ENCODE measurements at places on chromosomes 1 and 21.

DNA sequence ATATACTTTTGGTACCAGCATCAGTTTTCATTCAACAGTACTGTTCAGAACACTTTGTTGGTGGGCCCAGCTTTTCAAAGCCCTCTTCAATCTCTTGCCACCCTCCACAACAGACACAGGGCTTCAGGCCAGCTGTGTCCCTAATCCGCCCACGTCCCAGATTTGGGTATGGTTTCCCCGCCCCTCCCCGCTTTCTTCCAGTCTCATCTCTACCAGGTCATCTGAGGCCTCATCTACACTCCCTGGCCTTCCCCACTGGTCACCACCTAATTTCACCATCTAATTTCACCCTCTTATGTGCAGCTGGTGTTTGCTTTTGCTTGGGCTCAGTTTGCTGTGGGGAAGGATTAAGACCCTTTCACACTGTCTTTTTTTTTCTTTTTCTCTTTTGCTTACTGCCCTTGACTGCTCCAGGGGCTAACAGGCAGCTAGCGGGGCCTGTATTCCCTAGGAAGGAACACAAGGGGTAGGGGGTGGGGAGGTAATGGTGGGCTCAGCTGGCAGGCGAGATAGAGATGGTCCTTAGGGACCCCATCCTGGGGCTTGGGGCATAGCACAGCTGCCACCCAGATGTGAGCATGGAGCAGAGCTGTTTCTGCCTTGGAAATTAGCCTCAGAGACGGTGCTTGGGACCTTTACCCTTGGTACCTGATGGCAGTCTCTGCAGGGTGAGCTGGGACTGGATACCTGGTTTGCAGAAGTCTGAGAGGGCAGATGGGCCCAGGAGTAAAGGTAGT is 3.8 kb upstream of the EPB41 start:
- H3K27me3 ChIP-seq = no peaks in the 10 kb centered on the region
- no peak overlapping the region for H3K4me3 ChIP-seq

GRCh38 chr1:3773572-3774275 is 1.2 kb downstream of the SMIM1 start:
- no peaks in the 10 kb centered on the region for H3K36me3 ChIP-seq
- peaks cover 9% of the 10 kb centered on the region for H3K4me1 ChIP-seq
- H3K27ac ChIP-seq = no peak overlapping the region
- H3K4me3 ChIP-seq = no peak overlapping the region

GRCh38 chr1:181021159-181021558 is 1.5 kb downstream of the STX6 start:
- peak overlapping the region; percentile 96 for H3K4me3 ChIP-seq
- H3K4me1 ChIP-seq = peaks cover 39% of the 10 kb centered on the region
- H3K36me3 ChIP-seq = peaks cover 26% of the 10 kb centered on the region
- H3K27me3 ChIP-seq = peaks cover 18% of the 10 kb centered on the region

DNA sequence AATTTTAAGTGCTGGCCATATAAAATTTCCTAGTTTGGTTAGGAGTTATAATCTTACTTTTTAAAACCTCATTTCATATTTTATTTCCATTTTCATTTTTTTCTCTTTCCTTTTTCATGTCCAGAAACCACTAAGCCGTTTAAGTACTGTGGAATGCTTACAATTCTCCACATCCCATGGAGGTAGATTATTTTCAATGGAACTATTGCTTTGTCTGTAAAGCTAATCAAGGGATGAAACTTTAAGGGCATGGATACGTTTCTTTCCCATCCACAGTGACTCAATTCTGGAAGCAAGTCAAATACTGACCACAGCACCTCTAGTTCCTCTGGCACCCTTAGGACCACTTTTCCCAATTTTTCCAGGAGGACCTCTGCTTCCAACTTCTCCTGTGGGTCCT is 139.1 kb upstream of the ZNHIT6 start:
- no peak overlapping the region for H3K4me3 ChIP-seq
- H3K36me3 ChIP-seq = no peaks in the 10 kb centered on the region
- no peak overlapping the region for H3K27ac ChIP-seq
- H3K4me1 ChIP-seq = no peaks in the 10 kb centered on the region

DNA sequence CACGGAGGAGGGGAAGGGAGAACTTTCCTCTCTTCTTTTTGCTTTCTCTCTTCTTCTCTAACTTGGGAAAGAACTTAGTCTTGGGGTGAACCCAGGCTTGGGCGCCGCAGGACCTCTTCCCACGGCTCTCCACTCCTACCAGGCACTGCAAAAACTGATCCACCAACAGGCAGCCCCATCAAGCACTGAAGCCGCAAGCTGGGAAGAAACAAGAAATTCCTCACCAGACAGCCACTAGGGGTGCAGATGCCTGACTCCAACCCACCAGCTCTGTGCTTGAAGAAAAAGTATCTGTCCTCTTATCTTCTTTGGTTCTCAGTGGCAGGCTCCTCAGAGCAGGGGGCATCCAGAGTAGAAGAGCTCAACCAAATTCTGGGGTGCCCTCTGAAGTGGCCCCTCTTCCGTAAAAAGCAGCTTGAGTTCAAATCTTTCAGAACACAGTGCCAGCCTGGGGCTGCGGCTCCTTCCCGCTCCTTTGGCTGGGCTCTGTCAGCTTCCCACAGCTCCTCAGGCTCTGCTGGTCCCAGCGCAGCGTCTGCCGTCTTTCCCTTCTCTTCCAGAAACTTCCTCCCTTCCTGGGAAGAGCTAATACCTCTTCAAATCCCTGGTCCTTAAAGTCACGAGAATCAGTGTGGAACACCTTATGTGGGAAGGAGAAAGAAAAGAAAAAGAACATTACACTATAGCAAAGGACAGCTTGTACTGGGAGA is 2.4 kb downstream of the SLC41A1 start:
- no peak for DNase-seq
- H3K4me1 ChIP-seq = peaks cover 51% of the 10 kb centered on the region
- H3K4me3 ChIP-seq = no peak overlapping the region
- no peak overlapping the region for H3K27ac ChIP-seq

GRCh38 chr1:210800301-210800700 is 333.6 kb downstream of the KCNH1 start:
- no peak for DNase-seq
- no peak overlapping the region for H3K27ac ChIP-seq
- H3K4me3 ChIP-seq = no peak overlapping the region
- no peaks in the 10 kb centered on the region for H3K4me1 ChIP-seq
- H3K27me3 ChIP-seq = no peaks in the 10 kb centered on the region
- no peaks in the 10 kb centered on the region for H3K36me3 ChIP-seq

GRCh38 chr21:46556802-46557201 is 48.1 kb downstream of the S100B start:
- H3K4me1 ChIP-seq = peaks cover 36% of the 10 kb centered on the region
- no peak overlapping the region for H3K27ac ChIP-seq
- no peak overlapping the region for H3K4me3 ChIP-seq
- no peak for DNase-seq
- no peaks in the 10 kb centered on the region for H3K27me3 ChIP-seq

GRCh38 chr1:172343240-172344160 is 77.0 kb upstream of the C1orf105 start:
- H3K27ac ChIP-seq = peak overlapping the region; percentile 12
- DNase-seq = no peak
- H3K4me3 ChIP-seq = peak overlapping the region; percentile 47

DNA sequence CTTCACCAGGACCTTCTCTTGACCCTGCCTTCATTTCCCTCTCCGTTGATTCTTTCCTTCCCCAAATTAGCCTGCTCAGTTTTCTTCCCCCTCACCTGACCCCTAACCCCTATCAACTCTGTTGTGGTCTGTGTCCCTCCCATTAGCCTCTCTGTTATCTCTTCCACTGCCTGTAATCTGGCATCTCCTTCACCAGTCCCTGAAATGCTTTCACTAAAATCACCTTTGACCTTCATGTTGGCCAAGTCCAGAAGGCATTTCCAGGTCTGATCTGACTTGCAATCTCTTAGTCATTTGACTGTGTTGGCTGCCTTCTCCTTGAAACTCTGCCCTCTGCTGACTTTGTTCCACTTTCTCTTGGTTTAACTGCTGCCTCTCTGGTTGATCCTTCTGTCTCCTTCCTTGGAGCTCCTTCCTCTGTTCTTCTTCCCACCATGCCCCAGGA is 28.2 kb downstream of the ATP8B2 start:
- DNase-seq = peak; percentile 79
- H3K27ac ChIP-seq = peak overlapping the region; percentile 65
- no peaks in the 10 kb centered on the region for H3K27me3 ChIP-seq
- peak overlapping the region; percentile 87 for H3K4me3 ChIP-seq
- H3K4me1 ChIP-seq = peaks cover 23% of the 10 kb centered on the region

DNA sequence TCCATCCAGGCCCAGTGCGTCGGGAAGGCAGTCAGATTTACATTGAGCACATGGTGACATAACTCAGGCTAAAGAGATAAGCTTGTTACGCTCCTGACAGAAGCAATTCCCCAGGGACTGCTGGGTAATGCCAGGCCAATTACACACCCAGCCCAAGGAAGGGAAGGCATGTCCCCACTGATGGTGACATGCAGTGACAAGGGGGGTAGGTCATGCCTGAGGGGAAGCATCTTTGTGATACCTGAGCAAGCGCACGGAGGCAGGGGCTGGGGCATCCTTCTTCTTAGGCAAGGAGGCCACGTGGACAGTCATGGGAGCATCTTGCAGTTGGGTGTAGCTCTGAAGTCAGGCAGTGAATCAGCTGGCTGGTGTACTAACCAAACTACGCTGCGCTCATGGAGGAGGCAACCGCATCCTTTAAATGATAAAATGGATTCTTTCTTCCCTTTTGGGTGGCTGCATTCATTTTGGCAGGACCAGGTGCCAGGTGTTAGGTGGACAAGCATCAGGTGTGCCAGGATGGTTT is 39.6 kb upstream of the GRIK3 start:
- peaks cover 4% of the 10 kb centered on the region for H3K27me3 ChIP-seq
- H3K36me3 ChIP-seq = no peaks in the 10 kb centered on the region
- no peaks in the 10 kb centered on the region for H3K4me1 ChIP-seq
- no peak overlapping the region for H3K4me3 ChIP-seq
- DNase-seq = no peak

GRCh38 chr1:91501523-91501851 is 836 bp downstream of the CDC7 start:
- H3K27me3 ChIP-seq = no peaks in the 10 kb centered on the region
- DNase-seq = no peak

- DNase-seq = no peak
- peaks cover 33% of the 10 kb centered on the region for H3K4me1 ChIP-seq
- H3K27ac ChIP-seq = no peak overlapping the region
- H3K27me3 ChIP-seq = peaks cover 3% of the 10 kb centered on the region
- peaks cover 36% of the 10 kb centered on the region for H3K36me3 ChIP-seq
These were observed 4.9 kb upstream of the RASSF5 start for GRCh38 chr1:206502403-206502802.

- DNase-seq = no peak
- peaks cover 8% of the 10 kb centered on the region for H3K4me1 ChIP-seq
- H3K27ac ChIP-seq = no peak overlapping the region
- H3K4me3 ChIP-seq = no peak overlapping the region
- no peaks in the 10 kb centered on the region for H3K36me3 ChIP-seq
These were observed 156.7 kb downstream of the SYT2 start for GRCh38 chr1:202553560-202554038.

GRCh38 chr21:41926117-41926806 is 27.6 kb downstream of the C2CD2 start:
- H3K4me1 ChIP-seq = peaks cover 53% of the 10 kb centered on the region
- peak; percentile 84 for DNase-seq
- H3K36me3 ChIP-seq = peaks cover 2% of the 10 kb centered on the region
- H3K27me3 ChIP-seq = no peaks in the 10 kb centered on the region

- H3K27me3 ChIP-seq = no peaks in the 10 kb centered on the region
- DNase-seq = no peak
- H3K27ac ChIP-seq = no peak overlapping the region
- peaks cover 4% of the 10 kb centered on the region for H3K4me1 ChIP-seq
These were observed 62.4 kb downstream of the BACH1 start for GRCh38 chr21:29360799-29361765.

DNA sequence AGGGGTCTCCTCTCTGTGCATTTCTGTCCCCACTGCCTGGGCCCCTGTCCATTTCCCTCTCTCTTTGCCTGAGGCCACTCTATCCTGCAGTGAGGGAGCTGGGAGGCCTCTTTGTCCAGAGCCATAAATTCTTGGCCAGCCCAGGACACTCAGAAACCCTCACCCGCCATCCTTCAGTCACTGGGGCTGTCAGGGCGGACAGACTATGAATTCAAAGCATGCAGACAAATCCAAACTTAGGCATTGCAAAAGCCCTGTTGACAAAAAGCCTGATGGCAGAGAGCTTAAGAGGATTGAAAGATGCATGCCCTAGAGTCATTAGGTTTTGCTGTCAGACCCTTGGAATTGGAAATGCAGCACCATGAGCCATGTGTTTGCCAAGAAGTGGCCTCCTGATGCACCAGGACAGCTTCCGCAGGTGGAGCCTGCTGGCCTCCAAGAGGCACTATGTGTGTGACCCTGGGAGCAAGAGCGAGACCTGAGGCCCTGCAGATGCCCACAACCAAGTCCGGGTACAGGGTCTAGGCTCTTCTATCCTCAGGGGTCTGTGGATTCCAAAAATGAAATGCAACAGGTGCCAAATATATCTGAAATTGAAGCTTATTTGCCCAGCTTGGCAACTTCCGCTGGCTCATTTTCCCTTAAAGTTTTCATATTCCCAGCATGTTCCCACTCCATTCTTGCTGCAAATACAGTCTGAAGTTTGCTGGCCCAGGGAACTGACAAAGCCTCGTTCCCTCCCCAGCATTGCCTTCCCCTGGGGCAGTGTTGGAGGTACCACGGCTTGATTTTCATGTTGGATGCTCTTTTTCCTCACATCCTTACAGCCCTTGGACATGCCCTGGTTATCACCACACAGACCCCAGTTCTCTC is 177.9 kb downstream of the PGBD5 start:
- no peak overlapping the region for H3K4me3 ChIP-seq
- peaks cover 60% of the 10 kb centered on the region for H3K36me3 ChIP-seq
- H3K27ac ChIP-seq = peak overlapping the region; percentile 66
- H3K27me3 ChIP-seq = no peaks in the 10 kb centered on the region
- DNase-seq = no peak
- peaks cover 34% of the 10 kb centered on the region for H3K4me1 ChIP-seq
